Pancreas (tissue), 10 donors: ENCODE measurements at places on chromosomes 12 and 14. TPM values are rescaled to one million over a fixed set of nuclear protein-coding genes. Genes with fewer than 3 reads are reported as not detected.

The LRRK2 gene
- total RNA-seq: 8.4 TPM

- no peak overlapping the region for H3K4me3 ChIP-seq
- H3K27me3 ChIP-seq: no peaks in the 10 kb centered on the region
- no peaks in the 10 kb centered on the region for H3K4me1 ChIP-seq
- no peak overlapping the region for H3K27ac ChIP-seq
These were observed 85.0 kb downstream of the AKAP6 start for GRCh38 chr14:32413967-32414640.

The SMCO2 gene
- total RNA-seq: 0.50 TPM

- no peak for DNase-seq
- H3K4me3 ChIP-seq: no peak overlapping the region
- H3K27me3 ChIP-seq: peaks cover 35% of the 10 kb centered on the region
These were observed 231.8 kb upstream of the CRY1 start for GRCh38 chr12:107325075-107325608.

The KITLG gene
- 14.3 TPM for total RNA-seq
